Kidney capillary endothelial cell (primary cell): ENCODE measurements at places on chromosomes 6 and 20.

- DNase-seq: no peak
Observed at GRCh38 chr6:148001844-148002642, 340.6 kb upstream of the SASH1 start.

- DNase-seq: no peak
Observed at GRCh38 chr20:58986286-58986967, 5.4 kb downstream of the NELFCD start.

DNA sequence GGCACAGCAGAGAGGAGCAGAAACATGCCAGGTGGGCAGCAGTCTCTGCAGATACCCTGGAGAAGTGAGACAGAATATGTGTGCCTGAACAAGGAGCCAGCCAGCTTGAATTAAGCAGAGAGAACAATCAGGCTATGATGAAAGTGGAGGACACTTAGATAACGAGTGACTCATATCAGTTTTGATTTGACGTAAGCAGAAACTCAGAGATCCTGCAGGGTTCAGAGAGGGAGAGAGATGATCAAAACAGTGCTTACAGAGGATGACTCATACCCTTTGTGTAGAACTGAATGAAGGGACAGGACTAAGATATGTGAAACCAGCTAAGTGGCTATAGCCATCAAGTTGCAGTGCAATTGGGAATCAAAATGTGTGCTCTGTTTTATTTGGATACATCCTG is 300.7 kb downstream of the TENT5A start:
- no peak for DNase-seq

- peak; percentile 27 for DNase-seq
Observed at GRCh38 chr6:82364087-82365015, 734 bp downstream of the TPBG start.

- no peak for DNase-seq
Observed at GRCh38 chr20:46343348-46343974, 35.2 kb upstream of the CDH22 start.

DNA sequence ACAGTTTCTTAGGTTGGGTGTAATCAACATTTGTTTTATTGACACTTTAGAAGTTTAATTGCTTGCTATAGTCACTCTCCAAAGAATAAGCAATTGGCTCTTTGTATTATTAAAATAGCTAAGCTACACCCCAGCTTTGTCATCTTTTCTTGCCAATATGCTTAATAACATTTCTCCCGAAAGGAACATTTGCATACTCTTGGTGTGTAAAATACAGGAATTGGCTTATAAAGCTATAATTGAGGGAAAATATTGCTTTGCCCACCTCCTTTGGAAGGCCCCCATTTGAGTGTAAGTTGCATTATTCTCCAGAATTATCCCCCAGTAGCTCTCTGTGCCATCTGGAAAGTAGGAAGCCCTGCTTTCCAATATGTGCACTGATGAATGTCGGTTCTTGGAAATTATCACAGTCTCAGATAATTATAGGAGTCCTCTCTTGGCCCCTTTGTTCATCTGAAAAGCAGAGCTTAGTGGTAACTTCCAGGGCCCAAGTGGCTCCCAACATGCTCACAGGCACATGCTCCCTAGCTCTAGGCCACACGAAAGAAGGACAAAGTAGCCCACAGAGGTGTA is 92.4 kb upstream of the B3GAT2 start:
- no peak for DNase-seq

DNA sequence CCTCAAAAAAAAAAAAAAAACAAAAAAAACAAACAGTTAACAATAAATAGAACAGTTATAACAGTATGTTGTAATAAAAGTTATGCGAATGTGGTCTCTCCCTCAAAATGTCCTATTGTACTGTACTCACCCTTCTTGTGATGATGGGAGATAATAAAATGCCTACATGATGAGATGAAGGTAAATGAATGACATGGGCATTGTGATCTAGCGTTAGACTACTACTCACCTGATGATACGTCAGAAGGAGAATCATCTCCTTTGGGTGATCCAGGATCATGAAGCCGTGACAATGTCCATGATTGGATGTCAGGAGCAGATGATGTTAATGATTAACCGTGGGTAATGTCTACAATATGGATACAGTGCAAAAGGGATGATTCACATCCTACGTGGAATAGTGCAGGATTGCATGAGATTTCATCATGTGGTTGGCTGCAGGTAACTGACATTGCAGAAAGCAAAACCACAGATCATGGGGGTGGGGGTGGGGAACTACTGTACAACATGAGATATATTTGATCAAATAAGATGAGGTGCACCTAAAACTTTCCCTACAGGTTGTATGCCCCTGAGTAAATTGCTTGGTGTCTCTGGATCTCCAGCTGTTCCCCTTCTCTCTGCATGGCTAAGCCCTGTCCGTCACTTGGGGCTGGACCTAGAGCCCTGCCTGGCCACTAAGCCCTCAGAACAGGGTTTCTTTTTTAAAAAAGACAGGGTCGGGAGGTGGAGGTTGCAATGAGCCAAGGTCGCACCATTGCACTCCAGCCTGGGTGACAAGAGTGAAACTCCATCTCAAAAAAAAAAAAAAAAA is 6.2 kb upstream of the RBCK1 start:
- no peak for DNase-seq

DNA sequence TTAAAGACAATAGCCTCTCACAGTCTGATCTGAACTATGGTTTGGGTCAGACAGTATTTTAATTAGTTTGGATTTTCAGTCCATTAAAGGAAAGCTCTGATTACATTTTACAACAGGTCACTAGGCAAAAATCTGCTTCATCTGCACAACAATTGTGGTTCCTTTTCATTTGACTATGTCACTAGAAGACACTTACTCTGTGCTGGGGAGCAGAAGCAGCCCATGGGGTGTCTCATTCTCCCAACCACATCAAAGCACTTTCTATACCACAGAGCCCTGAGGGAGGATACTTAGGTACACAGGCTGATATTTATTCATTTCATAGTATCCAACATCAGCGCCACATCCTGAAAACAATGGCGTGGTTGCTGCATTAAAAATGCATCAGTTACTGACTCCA is 36.6 kb upstream of the HDAC2 start:
- no peak for DNase-seq

DNA sequence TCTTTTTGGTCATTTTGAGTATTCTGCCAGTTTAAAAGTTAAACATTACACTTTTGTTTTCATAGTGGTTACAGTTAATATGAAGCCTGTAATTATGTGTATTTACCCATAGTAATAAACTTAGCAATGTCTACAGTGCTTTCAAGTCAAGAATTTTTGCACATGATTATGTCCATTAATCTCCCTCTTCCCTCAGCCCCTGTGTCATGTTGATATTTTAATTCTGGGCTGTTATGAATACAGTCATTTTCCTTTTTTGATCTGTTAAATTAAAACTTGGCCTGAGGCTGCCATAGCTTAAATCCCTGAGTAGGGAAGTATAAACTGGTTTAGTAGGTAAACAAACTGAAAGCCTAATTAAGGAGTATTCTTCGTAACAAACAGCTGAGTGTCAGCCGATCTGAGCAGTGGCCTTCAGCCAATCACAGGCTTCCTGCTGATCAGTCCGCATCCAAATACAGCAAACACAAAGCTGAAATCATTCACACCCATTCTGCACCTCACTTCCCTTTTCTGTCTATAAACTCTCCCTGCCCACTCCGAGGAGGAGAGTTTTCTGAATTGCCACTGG is 9.5 kb upstream of the SFT2D1 start:
- DNase-seq: no peak

DNA sequence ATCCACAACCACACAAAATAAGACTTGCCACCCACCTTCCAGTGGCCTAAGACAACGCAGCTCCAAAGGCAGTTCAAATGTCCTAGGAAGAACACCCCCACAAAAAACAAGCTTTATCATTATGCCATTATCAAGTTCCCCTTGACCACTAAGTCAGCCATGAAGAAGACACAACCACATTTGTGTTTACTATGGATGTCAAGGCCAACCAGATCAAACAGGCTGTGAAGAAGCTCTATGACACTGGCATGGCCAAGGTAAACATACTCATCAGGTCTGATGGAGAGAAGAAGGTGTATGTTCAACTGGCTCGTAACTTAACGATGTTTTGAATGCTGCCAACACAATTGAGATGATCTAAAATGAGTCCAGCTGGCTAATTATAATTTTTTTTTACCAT is 26.1 kb downstream of the SEC63 start:
- no peak for DNase-seq

DNA sequence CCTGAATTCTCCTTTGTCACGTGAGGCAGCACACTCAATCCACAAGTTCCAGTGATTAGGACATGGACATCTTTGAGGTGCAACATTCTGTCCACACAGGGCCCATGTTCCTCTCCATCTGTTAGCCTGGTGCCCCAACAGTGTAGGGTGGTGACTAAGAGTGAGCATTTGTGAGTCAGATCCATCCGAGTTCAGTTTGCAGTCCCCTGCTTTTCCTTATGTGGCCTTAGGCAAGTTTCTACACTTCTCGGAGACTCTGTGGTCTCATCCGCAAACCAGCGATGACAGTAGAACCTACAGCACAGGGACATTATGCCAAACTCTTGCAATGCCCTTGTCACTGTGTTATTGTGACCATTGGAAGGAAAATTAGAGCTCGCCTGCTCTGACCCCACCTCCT is 178.7 kb upstream of the CDH4 start:
- DNase-seq: no peak

- no peak for DNase-seq
Observed at GRCh38 chr20:36587388-36588070, 14.1 kb downstream of the TGIF2 start.

DNA sequence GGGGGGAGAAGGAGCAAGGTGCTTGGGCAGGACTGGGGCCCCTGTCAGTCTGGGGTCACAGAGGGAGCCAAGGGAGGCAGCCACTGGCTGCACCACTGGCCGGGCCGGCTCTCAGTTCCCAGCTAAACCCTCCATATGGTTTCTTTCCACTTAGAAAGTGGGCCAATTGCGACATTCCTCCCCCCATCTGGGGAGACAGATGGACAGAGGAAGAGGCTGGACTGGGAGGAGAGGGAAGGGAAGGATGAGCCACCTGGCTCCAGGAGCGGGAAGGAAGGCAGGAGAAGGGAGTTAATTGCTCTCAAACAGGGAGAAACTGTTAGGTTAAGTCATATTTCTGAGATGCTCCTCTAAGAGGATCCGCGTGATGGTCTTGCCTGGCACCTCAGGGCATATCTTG is 82.2 kb downstream of the GRM4 start:
- no peak for DNase-seq

- DNase-seq: no peak
Observed at GRCh38 chr6:5610640-5611039, 349.3 kb downstream of the FARS2 start.

GRCh38 chr20:59819496-59820203 is 113.8 kb downstream of the SYCP2 start:
- DNase-seq: no peak

DNA sequence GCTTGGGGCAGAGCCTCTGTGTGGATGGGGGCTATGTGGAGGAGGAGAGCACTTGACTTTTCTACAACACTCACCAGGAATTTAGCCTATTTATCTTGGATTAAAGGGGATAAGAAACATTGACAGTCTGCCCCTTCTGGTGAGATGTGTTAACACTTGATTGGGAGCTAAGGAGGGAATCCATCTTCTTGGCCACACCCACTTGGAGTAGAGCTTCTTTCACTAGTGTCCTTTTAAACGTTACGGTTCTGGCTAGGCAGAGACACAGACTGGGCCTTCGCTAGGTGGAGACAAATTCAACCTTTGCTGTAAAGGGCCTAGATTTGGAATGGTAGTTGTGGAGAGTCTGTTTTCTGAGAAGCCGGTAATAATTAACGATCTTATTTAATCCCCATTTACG is 15.5 kb upstream of the TPBG start:
- DNase-seq: no peak

GRCh38 chr6:44321210-44321609 is 8.1 kb upstream of the AARS2 start:
- no peak for DNase-seq

DNA sequence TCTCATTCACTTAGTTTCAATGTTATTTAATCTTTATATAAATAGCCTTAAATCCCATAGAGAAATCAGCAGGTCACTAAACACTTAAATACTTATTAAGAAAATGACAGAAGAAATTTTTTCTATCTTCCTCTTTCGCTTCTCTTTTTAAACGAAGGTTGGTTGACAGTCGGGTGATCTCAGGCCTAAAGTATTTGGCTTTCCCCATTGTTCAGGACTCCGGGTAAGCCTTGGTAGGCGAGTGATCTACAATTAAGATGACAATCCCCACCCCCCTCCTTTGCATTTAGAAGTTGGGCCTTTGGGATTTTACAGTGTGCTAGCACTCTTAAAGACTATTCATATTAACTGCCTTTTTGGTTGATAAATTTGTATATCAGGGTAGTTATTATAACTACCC is 19.7 kb upstream of the UTRN start:
- DNase-seq: peak; percentile 48

- DNase-seq: no peak
Observed at GRCh38 chr20:33305589-33306057, 22.6 kb downstream of the BPIFB1 start.

DNA sequence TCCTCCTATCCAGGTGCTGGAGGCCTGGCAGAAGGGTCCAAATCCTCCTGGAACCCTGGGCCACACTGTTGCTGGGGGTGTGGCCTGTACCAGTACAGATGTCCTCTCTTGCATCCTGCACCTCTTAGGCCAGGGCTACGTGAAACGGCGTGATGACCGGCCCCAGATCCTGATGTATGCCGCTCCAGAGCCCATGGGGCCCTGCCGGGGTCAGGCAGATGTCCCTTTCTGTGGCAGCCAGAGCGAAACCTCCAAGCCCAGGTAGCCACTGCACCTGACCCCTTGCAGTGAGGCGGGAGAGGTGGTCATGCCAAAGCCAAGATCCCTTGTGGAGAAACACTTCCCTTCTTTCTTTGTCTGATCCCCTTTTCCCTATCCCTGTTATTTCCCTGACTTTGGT is 14.2 kb downstream of the DNPH1 start:
- DNase-seq: no peak

DNA sequence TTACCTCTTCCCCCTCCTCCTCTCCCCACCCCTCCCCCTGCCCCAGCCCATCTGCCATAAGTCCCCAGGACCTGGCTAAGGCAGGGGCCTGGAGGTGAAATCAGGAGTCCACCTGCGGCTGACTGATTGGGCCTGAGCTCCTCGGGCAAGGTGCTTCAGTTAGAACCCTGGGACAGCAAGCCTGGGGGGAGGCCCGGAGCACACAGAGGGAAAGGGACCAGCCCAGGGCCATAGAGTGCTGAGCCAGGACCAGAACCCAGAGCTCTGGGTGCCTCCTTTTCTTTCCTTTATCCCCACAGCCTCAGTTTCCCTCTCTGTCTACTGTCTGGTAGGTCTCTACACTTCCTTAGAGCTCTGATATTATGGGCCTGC is 35.7 kb upstream of the VEGFA start:
- no peak for DNase-seq
